AG08395 (cell line): ENCODE measurements at places on chromosomes 7 and 10.

DNA sequence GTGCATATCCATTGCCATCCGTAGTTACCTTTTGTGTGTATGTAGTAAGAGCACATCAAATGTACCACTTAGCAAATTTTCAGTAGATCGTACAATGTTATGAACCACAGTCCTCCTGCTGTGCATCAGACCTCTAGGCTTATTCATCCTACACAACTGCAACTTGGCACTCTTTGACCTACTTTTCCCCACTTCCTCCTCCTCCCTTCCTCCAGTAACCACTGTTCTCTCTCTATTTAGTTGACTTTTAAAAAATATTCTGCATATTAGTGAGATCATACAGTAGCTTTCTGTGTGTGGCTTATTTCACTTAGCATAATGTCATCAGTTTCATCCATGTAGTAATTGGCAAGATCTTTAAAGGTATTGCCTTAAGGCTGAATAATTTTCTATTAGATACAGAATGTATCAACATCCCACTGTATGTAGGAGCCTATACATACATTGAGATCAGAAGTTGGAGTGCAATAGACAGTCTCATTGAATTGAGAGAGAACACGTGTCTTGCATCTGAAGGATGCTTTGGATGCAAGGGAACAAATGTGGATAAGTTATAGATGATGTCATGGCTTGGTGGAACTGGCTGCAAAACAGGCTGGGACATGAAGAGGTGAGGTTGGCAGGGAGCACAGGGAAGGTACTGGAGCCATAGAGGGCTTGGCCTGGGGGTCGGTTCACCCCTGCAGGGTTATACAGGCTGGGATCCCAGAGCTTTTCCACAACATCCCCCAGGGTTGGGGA lies 83.0 kb upstream of the FAM180A start:
- no peak for DNase-seq

DNA sequence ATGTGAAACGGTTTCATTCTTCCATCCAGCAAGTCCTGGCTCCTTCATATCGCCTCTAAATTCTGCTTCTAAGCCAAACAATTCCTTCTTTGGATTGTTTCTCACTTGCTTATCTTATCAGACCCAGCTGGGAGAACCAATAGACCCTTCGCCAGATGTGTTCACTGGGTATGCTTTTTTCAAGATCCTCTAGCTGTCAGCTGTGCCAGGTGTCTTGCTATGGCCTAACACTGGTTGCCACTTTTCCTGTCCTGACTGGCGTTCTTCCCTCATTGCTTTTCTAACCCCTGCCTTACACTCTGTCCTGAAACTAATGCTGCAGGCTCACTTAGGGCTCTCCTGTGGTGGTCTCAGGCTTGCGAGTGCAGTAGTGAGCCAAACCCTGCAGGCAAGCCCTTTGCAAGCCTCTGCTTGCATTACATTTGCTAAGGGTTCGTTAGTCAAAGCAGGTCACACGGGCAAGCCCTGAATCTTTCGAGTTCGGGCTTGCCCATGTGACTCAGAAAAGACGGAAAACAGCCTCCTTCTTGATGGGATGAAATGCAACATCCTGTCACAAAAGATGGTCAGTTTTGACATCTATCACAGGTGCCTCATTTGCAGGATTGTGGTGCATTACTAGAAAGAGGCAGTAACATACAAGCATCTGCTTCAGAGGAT lies 92.8 kb downstream of the VWC2 start:
- DNase-seq: no peak

DNA sequence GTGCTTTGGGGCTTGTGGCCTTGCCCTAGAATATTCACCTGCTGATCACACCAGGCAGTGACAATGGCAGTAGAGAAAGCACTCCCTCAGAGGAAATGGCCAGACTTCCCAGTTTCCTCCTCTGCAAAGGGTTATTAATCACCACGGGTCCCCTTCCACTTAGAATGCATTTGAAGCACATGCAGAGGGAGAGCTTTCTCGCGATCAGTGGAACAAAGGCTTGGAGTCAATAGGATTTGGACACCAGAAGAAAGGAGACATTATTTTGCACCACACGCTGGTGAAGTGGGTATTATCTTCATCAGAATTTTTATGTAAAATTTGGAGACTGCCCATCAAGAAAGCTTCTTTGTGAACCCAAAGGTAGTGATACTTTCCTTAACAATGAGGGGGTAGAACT lies 35.4 kb upstream of the INHBA start:
- DNase-seq: no peak

- DNase-seq: no peak
These were observed 146.5 kb downstream of the HGF start for GRCh38 chr7:81623251-81623855.

- peak; percentile 4 for DNase-seq
These were observed 23.7 kb downstream of the ATAD1 start for GRCh38 chr10:87794285-87794684.

DNA sequence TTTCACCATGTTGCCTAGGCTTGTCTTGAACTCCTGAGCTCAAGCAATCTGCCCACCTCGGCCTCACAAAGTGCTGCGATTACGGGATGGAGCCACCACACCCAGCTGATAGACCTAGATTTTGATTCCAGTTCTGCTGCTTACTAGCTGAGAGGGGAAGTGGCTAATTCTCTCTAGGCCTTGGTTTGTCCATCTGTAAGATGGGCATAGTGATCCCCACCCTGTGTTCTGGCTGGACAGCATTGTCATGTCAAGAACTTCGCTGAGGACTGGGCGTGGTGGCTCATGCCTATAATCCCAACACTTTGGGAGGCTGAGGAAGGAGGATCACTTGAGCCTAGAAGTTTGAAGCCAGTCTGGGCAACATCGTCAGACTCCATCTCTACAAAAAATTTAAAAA lies 17.4 kb upstream of the CCL24 start:
- DNase-seq: no peak

DNA sequence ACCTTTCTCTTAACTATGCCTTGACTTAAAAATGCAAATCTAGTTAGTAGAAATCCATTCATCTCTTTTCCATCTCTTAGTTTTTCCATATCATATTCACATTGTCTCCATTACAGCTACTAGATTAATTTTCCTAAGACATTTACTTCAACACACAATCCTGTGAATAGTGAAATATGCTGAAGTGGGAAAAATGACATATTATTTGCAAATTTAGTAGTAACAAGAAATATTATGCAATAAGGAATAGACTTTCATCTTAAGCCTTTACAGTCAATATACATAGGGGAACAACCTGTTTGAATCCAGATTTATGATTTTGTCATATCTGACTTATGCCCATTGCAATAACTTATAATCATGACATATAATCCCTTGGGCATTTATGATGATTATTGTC lies 277.0 kb upstream of the IMMP2L start:
- DNase-seq: no peak

DNA sequence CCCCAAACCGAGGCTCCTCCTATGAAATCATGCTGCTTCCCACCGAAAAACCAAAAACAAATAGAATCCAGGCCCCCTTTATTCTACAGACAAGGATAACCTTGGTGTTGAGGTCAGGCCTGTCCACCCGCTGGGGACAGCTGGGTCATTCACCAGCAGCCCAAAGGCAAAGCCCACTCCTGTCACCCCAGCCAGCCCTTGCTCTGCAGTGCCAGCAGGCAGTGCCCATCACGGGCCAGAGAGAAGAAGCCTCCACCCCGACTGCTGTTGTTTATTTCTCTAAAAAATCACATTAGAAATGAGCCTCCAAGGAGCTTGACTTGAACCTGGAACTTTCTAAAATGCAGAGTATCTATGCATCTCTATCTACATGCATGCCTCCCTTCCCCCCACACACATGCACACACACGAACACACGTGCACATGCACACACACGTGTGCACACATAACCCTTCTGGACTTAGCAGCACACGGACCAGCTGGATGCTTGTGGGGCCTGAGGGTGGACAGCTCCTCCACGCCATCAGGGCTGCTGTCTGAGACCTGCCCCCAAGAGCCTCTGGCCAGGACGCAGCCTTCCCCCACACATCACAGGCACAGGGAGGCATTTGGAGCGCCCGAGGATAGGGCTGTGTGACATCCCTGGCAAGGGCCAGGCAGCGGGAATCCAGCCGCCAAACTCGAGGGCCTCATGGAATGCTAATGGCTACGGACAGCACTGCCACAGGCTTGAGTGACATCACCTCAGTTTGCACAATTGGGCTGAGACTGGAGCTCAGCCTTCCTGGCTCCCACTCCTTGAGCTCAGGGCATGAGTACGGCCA lies 22.8 kb downstream of the PRKAG2 start:
- DNase-seq: no peak

DNA sequence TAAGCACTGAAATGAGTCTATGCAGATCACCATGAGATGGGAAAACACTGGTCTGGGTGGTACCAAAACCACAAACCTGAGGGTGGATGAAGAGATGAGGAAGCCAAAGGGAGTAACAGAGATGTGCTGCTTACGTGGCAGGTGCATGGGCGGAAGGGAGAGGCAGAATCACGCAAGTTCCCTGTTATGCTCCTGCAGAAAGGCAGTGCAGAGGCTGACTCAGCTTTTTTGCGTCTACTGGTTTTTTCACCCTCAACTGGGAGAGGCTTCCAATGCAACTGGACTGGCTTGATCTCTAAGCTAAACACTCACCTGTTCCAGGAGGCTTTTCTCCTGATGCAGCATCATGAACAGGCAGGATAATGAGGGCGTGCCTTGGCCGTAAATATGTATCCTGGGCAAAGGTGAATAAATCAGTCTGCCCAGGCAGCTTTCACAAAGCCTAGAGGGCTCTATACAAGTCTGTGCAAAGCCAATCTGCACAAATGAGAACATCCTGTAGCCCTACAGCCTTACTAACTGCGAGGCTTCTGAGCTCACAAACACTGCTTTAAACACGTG lies 95.4 kb upstream of the AFAP1L2 start:
- no peak for DNase-seq

GRCh38 chr7:47698386-47698785 lies 116.5 kb upstream of the TNS3 start:
- DNase-seq: no peak

DNA sequence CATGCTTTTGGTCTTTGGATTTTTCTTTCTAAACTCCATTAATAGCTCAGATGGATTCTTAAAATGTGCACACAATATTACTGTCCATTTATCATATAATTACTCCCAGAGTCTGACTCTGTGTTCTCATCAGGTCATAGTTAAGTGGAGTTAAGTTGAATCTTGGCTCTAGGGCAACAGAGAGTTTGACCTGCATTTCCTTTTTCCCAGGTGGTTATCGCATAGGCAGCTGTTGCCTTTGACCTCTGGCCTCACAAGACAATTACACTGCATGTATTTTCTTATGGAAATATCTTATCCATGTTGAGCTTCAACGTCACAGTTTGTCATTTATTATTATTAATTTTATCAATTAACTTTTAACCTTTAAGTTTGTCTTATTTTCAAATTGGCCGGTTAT lies 237.5 kb upstream of the HGF start:
- no peak for DNase-seq
